ENCODE measurements at places on chromosomes 3 and 15.

GRCh38 chr15:81084716-81085115, 49.4 kb upstream of the CFAP161 start:
- DNase-seq: no peak

GRCh38 chr3:37819591-37819990, 42.1 kb upstream of the CTDSPL start:
- no peak for DNase-seq

GRCh38 chr3:66353530-66353929, 132.7 kb downstream of the SLC25A26 start:
- DNase-seq: no peak

DNA sequence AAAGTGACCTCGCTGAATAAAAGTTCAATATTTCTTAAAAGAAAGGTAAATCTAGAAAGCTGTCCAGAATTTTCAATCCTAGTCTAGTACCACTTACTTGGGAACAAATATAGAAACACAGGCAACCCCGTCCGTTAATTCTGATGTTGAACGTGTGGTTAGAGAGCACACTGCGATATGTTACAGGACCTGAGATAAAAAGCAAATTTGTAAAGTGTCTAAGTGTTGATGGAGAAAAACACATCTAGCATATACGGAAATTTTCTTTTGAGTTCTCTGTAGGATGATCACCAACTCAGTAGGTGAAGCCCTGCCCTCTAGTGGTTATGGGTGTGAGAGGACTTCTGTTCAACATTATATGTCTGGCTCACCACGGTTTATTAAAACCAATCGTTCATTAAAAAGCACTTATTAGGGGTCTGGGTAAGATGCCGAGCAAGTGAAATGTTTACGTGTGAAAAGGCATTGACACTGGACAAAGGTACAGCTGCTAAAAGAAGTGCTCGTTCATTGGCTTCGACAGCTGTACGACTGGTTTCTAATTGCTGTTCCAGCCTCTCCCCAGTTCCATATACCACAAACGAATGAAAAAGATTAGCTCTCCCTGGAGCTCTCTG, 1.0 kb upstream of the ATP2C1 start:
- DNase-seq: peak; percentile 86

DNA sequence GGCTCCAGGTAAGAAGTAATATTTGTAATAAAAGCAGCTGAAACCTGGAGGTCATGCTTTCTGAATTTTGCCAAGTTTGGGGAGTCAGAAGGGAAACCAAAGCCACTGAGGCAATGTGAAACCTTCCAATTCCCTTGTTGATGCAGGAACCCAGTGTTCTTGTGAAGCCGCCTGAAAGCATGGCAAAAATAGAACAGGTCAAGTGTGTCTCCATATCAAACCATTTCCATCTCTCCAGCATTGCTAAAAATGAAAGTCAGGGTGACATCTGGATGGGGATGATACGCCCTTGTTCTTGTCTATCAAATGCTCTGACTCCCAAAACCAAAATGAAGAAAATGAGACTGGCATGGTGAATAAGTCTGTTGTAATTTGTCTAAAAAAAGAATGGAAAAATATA, 362.5 kb downstream of the VPS13C start:
- no peak for DNase-seq

DNA sequence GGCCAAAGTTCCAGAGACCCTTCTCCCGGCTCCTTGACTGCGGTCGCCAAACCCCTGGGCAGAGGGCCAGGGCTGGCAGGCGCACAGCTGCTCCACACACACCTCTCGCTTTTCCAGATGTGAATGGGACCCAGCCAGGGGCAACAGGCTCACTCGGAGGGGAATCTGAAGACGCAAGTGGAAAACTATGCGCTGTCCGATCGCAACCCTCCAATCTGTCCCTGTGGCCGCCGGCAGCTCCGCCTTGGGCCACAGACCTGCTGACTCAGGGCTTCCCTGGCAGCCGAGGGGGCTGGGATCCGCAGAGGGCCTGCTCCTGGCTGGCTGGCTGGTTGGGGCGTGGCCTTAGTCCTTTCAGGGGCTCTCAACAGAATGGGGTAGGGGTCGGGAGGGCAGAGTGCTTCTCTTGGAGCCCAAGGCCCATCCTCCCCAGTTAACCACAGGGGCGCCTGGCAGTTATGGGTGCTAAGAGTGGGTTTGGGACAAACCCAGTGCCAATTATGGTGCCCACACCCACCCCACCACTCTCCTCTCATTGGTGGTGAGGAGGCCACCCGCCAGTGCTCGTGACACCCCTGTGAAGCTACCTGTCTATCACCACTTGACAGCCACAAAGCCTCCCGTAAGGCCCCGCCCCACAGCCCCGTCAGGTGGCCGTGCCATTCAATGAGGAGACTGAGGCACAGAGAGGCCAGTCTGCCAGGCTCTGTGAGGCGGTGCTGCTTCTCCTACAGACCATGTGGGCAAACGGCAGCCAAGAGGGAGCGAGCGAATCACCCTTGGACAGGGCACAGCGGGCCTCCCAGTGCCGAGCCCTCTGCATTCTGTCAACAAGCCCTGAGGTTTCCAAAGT, 53.8 kb downstream of the IQSEC1 start:
- no peak for DNase-seq

- DNase-seq: no peak
These were observed 236.0 kb downstream of the UBE2E2 start for GRCh38 chr3:23439080-23439479.

DNA sequence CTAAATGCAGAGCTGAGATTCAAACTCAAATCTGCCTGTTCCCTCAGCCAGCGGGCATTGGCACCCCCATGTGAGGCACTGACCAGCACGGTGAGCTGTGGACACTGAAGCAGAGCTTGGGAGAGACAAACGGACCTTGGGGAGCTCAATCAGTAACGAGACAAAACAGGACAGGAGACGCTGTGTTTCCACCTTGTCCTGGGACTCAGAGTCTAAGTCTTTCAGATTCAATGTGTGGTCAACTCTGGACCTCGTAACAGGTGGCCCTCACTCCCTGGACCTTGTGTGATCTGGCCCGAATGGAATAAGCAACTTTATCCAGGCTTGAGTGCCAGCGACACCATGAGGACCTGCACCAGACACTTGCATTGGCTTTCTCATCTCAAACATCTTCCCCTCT, 232.5 kb downstream of the UACA start:
- no peak for DNase-seq

GRCh38 chr15:68345481-68345880, 67.9 kb downstream of the FEM1B start:
- no peak for DNase-seq

- no peak for DNase-seq
These were observed 94.9 kb upstream of the SLC6A11 start for GRCh38 chr3:10721101-10721500.

GRCh38 chr3:58528629-58529028, 8.4 kb downstream of the ACOX2 start:
- no peak for DNase-seq

- no peak for DNase-seq
These were observed 192.6 kb downstream of the MEX3B start for GRCh38 chr15:81853150-81853748.

- DNase-seq: peak; percentile 26
These were observed 1.8 kb downstream of the EPM2AIP1 start for GRCh38 chr3:36991147-36991546.

DNA sequence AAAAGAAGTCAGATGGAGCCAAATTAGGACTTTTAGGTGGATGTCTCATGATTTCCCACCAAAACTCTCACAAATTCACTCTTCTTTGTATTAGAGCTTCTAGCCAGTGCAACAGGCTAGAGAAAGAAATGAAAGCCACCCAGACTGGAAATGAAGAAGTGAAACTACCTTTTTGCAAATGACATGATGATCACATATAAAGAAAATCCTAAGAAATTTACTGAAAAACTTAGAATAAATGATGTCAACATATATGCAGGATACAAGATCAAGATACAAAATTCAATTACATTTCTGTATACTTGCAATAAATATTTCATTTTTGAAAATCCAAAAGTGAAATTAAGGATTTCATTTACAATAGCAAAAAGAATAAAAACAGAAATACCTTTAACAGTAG, 110.8 kb downstream of the LRIG1 start:
- peak; percentile 70 for DNase-seq

GRCh38 chr3:14969671-14970070, 22.3 kb downstream of the NR2C2 start:
- no peak for DNase-seq

DNA sequence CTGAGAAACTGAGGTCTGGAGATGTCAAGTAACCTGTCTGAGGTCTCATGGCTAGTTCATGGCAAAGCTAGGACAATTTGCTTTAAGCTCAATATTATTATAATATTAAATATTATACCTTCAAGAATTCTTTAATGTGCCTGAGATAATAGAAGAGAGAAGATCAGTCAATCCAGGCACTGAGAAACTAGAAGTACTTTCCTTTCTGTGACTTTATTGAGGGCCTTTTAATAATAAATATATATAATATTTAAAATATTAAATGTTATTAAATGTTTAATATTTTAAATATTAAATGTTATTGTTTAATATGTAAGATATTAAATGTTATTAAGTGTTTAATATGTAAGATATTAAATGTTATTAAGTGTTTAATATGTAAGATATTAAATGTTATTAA, 144.3 kb upstream of the DNAJC19 start:
- no peak for DNase-seq

GRCh38 chr15:92621972-92622533, 33.5 kb downstream of the FAM174B start:
- DNase-seq: no peak

DNA sequence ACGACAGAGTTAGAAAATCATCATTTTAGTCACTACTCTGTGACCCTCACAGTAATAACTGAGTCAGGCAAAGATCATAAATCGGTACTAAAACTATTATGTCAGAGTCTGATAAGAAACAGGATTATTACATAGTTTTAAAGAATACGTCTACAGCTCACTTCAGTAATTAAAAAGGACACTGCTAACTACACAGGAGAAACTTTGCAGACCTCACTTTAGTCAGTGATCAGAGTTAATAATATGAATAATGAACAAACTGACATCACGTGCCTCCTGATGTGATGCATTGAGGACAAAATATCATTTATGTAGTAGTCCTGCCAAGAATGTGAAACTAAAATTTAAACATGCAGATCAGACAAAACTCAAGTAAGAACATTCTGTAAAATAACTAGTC, 162.2 kb downstream of the PCCB start:
- no peak for DNase-seq

DNA sequence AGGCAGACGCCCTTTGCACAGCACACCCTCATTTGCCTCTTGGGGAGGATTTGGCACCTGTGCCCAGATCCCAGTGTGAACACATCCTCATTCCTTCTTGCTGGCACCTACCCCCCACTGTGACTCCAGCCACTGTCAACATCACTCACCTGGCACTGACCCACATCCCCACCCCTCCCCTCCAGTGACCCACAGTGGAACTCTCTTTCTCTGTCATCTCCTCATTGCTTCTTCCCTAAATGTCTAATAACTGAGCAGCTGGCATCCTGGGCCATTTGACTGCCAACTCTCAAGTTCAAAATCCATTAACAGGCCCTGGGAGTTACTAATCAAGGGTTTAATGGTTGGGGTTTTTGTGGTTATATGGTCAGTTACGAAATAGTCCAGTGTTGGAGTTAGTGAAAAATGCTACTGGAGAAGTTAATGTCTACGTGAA, 14.4 kb downstream of the SNAPC5 start:
- no peak for DNase-seq

DNA sequence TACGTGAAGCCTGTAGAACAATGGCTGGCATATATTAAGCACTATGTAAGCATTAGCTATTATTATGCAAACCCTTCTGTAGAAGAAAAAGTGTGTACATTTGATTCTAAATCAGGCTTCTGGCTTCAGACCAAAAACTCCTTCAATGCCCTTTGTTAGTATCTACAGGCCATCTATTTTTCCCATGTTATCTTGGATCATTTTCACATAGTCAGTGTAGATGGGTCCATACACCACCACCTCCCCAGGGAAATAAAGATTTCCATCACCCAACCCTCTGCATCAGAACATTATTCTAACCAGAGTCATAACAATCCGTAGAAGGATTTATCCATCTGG, 8.0 kb upstream of the KLHL6 start:
- no peak for DNase-seq

DNA sequence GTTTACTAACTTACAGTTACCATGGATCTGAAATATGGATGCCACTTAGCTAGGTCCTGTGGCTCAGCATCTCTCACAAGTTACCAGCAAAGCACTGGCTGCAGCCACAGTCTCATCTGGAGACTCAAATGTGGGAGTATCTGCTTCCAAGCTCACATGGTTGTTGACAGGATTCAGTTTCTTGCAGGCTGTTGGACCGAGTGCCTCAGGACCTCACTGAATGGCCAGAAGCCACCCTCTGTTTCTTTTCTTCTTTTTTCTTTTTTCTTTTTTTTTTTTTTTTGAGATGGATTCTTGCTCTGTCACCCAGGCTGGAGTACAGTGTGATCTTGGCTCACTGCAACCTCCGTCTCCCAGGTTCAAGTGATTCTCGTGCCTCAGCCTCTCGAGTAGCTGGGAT, 20.1 kb upstream of the AMOTL2 start:
- DNase-seq: no peak

- no peak for DNase-seq
These were observed 26.5 kb downstream of the CFAP161 start for GRCh38 chr15:81160312-81161159.

DNA sequence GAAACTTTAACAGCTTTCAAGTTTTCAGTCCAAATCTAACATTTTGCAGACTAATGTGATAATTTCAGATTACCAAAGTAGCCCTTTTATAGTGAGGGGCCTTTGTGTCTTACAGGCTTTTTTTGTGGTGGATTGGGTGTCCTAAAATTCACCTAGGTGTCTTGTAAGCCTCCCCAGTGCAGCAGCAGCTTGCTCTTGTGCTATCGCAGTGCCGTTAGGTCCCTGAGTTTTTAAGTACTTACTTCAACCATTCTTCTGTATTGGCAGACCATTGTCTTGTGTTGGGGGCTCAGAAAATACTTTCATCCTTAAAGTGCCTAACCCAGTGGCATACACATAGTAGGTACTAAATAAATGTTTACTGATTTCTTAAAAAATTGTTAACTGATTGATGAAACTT, 2.1 kb downstream of the PDE8A start:
- DNase-seq: no peak

- no peak for DNase-seq
These were observed 492.8 kb upstream of the MDFIC2 start for GRCh38 chr3:70805061-70805889.

- no peak for DNase-seq
These were observed 66.6 kb downstream of the TM4SF4 start for GRCh38 chr3:149541091-149541491.

DNA sequence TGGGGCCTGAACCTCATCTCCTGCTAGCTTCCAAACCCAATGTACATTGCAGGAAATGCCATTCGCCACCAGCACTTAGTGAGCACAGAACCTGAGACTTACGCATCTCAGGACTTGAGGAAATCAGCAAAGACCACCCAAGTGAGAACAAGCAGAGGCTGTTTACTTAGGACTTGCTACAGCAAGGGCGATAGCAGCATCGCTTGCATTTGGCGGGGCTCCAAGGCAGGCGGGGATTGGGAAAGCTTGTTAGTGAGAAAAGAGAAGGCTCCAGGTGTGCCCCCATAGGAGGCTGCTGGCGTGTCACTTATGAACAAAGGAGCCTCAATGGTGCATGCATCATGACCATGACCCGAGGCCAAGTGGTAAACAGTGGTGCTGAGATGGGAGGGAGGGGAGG, 19.7 kb downstream of the SLC6A20 start:
- DNase-seq: no peak

Measured in OCI-LY7 (cell line).